ENCODE measurements at places on chromosomes 11 and 22.

GRCh38 chr11:33734441-33735270, 1.6 kb downstream of the CD59 start:
- no peak for DNase-seq

- DNase-seq, result no peak
Observed at GRCh38 chr22:41092847-41093411, 537 bp downstream of the EP300 start.

GRCh38 chr11:78179459-78180071, 8.9 kb downstream of the KCTD21 start:
- DNase-seq, result no peak

- no peak for DNase-seq
Observed at GRCh38 chr11:116173506-116173905, 599.3 kb downstream of the BUD13 start.

DNA sequence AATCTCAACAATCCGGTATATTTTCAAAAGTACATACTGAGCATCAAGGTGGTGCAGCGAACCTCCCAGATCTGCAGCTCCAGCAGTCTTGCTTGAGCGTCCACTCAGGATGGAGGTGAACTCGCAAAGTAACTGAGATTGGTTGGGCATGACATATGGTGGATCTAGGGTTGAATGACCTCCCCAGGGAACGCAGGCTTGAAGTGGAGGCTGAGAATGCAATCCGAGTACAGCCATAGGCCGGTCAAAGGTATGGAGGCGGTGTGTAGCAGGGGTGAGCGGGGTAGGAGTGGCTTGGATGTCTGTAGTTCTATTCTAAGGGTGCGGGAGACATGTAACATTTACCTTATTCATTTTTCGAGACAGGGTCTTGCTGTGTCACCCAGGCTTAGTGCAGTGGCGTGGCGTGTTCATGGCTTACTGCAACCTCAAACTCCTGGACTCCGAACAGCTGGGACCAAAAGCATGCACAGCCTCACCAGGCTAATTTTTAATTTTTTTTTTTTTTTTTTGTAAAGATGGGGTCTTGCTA, 631 bp upstream of the C22orf39 start:
- no peak for DNase-seq

GRCh38 chr11:26350002-26350401, 18.1 kb downstream of the ANO3 start:
- no peak for DNase-seq

- peak; percentile 4 for DNase-seq
Observed at GRCh38 chr22:23529166-23530103, 50.7 kb downstream of the IGLL1 start.

DNA sequence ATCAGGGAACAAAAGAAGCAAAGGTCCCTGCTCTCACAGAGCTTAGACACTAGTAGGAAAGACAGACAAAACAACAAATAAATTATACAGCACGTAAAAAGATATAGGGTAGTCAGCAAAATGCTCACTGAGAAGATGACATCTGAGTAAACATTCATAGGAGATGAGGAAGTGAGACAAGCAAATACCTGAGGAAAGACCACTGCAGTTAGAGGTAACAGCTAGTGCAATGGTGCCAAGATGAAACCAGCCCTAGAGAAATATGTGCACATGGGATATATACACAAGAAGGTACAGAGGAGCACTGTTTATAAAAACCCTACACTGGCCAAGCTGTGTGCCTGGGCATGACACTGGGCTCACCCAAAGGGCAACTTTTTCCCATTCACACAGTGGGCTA, 9.8 kb downstream of the CYP2R1 start:
- no peak for DNase-seq

DNA sequence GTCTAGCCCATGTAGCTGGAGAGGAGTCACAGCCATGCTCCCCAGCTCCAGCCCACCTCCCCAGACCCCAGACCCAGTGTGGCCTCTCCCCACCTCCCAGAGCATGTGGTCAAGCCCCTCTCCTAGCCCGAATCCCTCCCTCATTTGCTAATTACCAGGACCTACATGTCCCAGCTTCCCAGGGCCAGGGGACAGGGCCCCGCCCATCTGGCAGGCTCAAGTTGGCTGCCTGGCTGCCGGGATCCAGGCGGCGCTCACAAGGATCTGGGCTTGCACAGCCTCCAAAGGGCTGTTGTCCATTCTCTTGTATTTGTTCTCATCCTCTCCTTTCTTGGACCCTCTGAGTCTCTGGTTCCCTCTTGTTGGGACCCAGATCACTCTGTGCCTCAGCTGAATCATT, 4.6 kb upstream of the MIF start:
- no peak for DNase-seq

- no peak for DNase-seq
Observed at GRCh38 chr11:108538022-108538424, 39.8 kb upstream of the POGLUT3 start.

DNA sequence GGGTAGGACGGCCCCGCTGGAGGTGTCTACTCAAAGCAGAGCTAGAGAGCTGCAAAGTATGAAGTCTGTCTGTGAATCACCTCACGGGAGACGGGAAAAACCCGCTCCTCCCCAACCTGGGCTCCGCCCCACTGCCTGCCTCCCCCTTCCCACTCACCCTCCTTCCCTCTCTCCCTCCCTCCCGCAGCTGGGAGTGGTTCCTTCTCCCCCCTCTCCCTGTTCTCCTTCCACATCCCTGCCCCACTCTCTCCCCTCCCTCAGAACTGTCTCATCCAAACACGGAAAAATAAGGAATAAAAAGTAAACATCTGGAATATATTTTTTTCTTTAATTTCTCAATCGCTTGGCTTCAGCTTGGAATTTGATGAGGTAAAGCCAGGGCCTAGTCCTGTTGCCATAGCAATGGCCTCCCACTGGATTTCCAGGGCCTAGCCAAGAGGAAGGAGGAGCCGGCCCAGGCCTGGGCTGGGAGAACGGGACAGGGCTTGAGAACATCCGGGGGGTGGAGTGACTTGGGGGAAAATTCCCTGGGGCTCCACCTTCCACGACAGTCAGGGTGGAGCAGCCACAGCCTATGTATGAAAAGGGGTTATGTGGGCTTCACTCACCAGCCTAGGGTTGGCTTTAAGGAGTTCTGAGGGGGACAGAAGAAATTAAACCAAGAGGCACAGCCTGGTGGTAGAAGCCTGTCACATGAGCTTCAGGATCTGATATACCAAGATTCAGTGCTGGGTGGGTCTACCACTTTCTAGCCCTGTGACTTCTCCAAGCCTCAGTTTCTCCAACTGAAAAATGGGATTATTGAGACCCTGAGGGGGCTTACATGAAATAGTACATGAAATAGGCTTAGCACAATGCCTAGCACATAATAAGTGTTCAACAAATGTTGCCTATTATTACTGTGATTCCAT, 2.2 kb downstream of the TNKS1BP1 start:
- DNase-seq, result peak; percentile 94

DNA sequence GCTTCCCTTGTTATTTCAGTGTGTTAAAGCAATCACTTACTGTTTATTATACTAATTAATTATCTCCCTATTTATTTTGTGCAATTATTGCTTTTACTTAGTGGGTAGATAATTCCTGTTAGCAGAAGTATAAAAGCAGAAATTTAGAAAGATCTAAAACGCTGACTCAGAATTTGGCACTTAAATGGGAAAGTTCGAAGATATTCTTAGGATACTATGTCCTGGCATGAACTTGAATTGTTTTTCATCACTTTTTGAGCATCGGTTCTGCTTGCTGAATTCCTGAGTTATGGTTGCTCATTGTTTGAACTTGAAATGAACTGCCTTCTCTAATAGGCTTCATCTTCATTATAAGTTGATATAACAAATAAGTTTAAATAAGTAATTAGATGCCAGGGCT, 325.4 kb downstream of the JRKL start:
- DNase-seq, result no peak

DNA sequence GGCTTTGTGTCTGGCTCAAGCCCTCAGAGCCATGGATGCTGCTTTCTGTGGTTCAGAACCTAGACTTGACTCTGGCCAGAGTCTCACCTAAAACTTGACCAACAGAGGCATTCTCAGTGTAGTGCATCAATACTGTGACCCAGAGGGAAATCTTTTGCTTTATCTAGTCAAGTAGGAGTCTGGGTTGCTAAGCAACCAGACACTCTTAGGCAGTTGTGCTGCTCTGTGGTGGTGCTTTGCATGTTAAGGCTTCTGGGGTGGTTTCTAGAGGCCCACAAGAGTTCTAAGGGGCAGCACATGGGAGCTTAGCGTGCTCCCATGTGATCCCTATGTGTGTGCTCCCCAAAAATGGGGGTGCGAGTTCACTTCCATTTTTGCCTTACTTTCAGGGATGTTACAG, 224.6 kb upstream of the PLET1 start:
- DNase-seq, result no peak

DNA sequence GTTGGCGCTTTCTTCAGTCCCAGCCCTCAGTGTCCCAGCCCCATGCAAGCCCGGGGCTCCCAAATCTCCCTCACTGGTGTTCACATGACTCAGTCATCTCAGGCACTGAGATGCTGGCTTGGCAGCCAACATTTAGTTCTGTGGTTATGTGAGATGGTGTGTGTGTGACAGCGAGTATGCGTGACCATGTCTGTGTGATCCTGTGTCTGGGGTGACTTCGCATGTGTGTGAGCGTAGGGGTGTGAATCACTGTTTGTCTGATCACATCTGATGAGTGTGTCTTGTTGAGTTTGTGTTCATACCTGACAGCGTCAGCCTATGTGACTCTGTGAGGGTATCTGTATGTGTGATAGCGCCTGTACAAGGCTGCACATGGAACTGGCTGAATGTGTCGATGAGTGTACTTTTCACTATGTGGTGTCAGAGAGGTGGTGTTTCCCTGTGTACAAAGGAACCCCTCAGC, 16.2 kb downstream of the CREB3L1 start:
- no peak for DNase-seq

DNA sequence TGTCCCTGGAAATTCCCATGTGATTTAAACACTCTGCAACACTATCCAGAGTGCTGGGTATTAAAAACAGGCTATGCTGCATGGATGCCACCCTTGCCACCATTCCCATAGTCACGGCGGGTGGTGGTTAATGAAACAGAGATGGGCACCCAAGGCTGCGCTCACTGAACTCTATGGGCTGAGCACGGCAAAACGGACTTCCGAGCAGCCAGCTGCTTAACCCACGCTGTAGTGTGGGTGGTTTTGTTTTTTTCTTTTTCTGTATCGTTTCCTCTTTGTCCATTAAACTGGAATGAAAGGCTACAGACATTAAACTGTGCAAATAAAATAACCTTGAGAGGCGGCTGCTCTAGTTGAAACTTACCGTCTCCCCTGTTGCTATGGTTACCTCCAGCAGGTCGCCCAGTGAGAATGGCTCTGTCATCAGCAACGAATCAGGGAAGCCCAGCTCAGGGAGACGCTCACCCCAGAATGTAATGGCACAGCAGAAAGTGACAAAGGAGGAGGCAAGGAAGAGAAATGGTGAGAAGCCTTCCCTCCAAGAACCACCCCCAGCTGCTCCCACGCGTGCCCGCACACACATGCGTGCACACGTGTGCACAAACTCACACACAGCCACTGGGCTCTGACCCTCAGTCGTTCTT, 102.1 kb downstream of the C11orf91 start:
- DNase-seq, result peak; percentile 15
